ENCODE measurements at places on chromosomes 7 and 10. TPM values are rescaled to one million over a fixed set of nuclear protein-coding genes. Genes with fewer than 3 reads are reported as not detected.

DNA sequence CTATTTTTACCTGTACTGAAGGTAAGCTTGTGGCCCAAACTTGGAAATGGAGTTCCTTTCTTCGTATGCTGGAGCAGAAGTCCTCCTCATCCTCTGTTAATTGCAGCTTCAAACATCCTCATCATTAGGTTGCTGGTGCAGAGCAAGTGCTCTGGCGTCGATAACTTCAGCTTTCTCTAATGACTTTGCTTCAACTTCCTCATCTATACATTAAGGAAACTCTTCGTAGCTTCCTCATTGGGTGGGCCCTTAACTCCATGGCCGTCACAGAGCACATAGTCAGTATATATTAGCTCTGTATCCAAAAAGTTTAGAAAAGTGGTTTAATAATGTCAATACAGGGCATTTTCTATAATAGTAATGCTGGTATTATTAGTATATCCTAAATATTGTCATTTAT, 447.7 kb downstream of the SUGCT start:
- no peak for DNase-seq
- peaks cover 12% of the 10 kb centered on the region for H3K4me1 ChIP-seq
- H3K4me3 ChIP-seq = no peak overlapping the region
- H3K36me3 ChIP-seq = no peaks in the 10 kb centered on the region
- no peak overlapping the region for H3K27ac ChIP-seq

DNA sequence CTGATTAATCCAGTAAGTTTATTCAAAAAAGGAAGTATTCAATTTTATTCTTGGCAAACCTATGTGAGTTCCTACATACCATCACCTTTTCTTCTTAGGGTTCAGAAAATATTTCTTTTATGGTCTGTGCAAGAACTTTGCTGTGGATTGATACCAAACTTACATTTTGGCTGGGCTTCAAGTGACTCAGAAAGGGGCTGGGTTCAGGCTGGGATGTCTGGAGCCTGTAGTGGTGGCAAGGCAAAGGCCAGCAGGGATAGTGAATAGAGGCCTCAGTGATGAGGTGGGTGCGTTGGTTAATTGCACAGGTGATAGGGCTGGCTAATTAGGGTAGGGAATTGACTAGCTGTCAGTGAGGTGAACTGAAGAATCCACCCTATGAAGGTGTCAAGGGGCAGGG, 40.2 kb upstream of the ATXN7L1 start:
- H3K36me3 ChIP-seq = no peaks in the 10 kb centered on the region
- H3K4me1 ChIP-seq = no peaks in the 10 kb centered on the region
- no peak overlapping the region for H3K27ac ChIP-seq
- no peak overlapping the region for H3K4me3 ChIP-seq
- no peak for DNase-seq

CRHR2 gene
- 0.23 TPM for total RNA-seq

DNA sequence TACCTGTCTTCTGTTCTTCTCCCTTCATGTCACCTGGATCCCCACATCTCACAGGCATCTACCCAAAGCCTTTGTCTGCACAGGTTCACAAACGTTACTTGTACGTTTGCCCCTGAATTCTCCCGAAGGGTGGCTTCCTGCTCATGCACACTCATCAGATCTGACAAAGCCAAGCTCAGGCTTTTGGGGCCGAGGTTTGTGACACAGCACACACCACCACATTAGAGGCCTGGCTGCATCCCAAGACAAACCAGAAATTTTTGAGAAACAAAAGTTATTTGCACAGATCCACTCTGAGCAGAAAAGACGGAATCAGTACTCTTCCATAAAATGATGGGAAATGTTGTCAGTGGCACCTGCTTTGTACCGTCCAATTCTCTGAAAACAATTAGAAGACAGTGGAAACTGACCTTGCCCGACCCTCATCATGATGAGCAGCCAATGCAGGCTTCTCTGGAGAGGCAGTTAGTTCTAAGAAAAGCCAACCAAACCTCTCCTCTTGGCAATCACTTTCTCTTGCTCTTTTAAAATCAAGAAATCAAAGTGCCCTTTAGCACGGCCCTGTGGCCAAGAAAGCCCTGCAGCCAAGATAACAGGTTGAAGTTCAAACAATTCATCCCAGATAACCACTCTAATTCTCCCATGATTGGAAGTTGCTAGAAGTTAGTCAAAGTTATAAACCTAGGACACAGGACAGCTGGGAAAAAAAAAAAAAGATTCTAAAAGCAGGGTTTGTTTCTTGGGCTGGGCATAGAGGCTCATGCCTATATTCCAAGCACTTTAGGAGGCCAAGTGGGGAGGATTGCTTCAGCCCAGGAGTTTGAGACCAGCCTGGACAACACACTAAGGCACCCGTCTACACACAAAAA, 13.6 kb upstream of the SVIL start:
- no peak overlapping the region for H3K27ac ChIP-seq
- no peak for DNase-seq
- no peaks in the 10 kb centered on the region for H3K36me3 ChIP-seq
- H3K4me3 ChIP-seq = no peak overlapping the region
- no peaks in the 10 kb centered on the region for H3K27me3 ChIP-seq
